Ovary (tissue), 10 donors: ENCODE measurements at places on chromosomes 13 and 19. TPM values are rescaled to one million over a fixed set of nuclear protein-coding genes. Genes with fewer than 3 reads are reported as not detected.

GRCh38 chr13:108929532-108930206 is 300.3 kb downstream of the MYO16 start:
- no peaks in the 10 kb centered on the region for H3K36me3 ChIP-seq
- DNase-seq: no peak
- no peak overlapping the region for H3K27ac ChIP-seq
- H3K27me3 ChIP-seq: no peaks in the 10 kb centered on the region
- no peak overlapping the region for H3K4me3 ChIP-seq
- no peaks in the 10 kb centered on the region for H3K4me1 ChIP-seq

TEKTIP1 gene
- 1.2 TPM for total RNA-seq

- DNase-seq: no peak
- no peak overlapping the region for H3K4me3 ChIP-seq
- no peaks in the 10 kb centered on the region for H3K27me3 ChIP-seq
- no peaks in the 10 kb centered on the region for H3K36me3 ChIP-seq
- no peaks in the 10 kb centered on the region for H3K4me1 ChIP-seq
- no peak overlapping the region for H3K27ac ChIP-seq
These were observed 417.8 kb upstream of the DACH1 start for GRCh38 chr13:72284791-72285190.

ZNF550 gene
- 6.7 TPM for total RNA-seq

- H3K4me3 ChIP-seq: no peak overlapping the region
- H3K4me1 ChIP-seq: no peaks in the 10 kb centered on the region
- DNase-seq: no peak
These were observed 527.5 kb downstream of the RFC3 start for GRCh38 chr13:34345258-34345965.

GRCh38 chr19:53898636-53899341 is 10.3 kb upstream of the CACNG7 start:
- H3K27ac ChIP-seq: no peak overlapping the region
- H3K4me3 ChIP-seq: no peak overlapping the region
- DNase-seq: no peak
- H3K36me3 ChIP-seq: no peaks in the 10 kb centered on the region

REEP6 gene
- 2.9 TPM for total RNA-seq
